ENCODE measurements at places on chromosomes 4 and X.

GRCh38 chrX:20270562-20270890 lies 3.8 kb upstream of the RPS6KA3 start:
- no peak for DNase-seq

DNA sequence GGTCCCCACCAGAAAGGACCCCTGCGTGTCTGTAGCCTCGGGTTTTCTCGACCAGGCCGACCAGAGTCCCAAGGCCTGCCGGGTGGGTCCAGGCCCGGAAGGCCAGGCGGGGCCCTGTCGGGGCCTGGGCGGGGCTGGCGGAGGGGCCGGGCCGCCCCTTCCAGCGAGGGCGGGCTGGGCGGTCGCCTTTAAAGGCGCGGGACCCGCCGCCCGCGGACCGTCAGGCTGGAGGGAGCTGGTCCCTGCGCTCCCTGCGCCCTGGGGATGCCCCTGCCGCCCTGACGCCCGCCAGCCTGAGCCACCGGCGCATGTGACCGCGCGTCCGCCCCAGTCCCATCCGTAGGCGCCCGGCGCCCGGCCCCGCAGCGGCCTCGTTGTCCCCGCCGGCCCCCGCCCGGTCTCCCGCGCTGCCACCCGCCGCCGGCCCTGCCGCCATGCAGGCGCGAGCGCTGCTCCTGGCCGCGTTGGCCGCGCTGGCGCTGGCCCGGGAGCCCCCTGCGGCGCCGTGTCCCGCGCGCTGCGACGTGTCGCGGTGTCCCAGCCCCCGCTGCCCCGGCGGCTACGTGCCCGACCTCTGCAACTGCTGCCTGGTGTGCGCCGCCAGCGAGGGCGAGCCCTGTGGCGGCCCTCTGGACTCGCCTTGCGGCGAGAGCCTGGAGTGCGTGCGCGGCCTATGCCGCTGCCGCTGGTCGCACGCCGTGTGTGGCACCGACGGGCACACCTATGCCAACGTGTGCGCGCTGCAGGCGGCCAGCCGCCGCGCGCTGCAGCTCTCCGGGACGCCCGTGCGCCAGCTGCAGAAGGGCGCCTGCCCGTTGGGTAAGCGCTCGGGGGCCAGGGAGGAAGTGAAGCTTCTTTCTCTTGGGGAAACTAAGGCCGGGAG lies at the start of gene HTRA3:
Gene HTRA3 (plus strand): TSS at position 220 of the 883 bp plus-strand sequence. CDS start 215 bp downstream, at position 435.
- no peak for DNase-seq

GRCh38 chr4:151950993-151951670 lies 190.3 kb upstream of the GATB start:
- DNase-seq, result no peak

DNA sequence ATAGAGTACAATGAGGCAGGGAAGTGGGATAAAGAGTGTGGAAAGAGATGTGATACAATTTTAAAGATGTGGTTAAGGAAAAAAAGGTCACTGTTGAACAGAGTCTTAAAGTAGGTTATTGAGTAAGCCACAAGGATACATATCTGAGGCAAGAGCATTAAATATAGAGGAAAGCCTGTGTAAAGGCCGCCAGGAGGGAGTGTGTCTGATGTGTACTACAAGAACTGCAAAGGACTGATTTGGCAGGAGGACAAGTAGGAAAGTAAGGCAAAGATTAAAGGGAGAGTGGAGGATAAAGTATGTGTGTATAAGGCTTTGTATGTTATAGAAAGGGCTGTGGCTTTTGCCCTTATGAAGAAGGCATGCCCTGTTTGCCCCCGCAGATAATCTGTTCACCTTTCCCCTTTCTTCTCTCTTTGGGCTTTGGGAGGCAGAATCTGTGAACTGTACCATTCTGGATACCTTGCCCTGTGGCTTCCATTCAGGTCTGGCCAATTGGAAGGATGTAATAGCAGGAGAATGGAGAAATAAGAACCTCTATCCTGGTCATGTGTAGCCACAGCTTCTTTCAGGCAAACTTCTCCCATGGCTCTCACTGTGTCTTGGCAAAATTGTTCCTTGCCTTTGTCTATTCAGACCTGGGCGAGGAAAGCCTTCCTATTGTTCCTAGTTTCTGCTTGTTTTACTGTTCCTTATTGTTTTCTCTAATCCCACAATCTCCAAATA lies 68.9 kb upstream of the FAM47B start:
- no peak for DNase-seq

DNA sequence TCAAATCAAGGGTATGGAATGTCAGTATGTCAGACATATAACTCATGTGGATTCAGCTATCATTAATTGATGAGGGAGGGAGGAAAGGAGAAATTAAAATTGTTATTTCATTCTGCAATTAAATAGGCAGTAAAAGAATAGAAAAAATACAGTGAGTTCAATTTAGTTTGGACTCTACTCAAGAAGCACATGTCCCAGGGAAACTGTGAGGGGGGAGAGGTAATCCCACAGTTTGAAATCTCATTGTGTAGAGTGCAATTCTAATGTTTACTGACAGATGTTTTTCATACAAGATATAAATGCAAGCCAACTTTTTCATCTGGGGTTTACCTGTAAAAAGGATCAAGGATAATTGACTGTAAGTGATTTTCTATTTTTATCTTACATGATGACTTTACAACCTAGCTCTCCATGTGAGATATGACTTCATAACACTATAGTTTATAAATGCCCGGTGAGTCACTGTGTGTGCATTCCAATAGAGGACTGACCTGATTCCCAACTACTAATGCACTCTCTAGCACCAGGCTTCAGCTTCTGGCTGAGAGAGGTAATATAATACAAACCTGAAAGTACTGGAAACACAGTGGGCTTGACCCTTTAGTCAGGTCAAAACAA lies 35.2 kb upstream of the SCD5 start:
- DNase-seq, result peak; percentile 86
